ENCODE measurements at places on chromosomes 11 and 22.

DNA sequence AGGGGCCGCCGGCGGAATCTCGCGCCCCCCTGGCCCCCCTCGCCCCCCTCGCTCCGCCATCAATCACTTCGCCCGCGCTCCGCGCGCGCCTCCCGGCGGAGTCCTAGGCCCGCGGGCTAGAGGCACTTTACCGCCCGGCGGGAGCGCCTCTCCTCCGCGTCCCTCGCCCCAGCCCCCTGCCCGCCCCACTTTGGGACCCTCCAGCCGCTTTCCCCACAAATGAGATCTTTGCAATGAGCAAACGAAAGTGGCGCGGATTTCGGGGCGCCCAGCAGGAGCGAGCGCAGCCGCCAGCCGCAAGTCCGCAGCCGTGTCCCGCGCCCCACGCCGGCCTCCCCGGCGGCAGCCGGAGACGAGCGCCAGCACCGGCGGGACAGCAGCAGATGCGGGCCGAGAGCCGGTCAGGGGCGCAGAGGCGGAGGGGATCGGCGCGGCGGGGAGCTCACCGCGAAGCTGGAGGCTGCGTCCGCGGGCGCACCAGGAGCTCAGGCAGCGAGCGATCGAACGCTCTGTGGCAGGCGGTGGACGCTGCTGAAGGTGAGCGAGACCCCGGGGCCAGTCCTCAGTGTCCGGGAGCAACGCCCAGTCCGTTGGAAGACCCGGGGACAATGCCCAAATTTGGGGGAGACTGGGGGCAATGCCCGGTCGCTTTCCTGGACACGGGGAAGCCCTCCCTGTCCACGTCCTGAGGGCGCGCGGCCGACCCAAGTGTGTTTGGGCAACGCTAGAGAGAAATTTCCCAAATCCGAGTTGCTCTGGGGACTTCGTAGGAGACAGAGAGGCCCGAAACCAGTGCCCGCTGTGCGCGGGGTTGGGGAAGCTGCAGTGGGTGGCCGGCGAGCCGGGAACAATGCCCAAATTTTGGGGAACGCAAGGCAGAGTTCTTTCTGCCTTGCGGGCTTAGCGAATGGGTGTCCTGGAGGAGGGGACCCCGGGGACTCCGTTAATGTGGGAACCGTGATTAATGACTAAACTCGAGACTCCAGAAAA, 1.5 kb upstream of the IGF2 start:
- DNase-seq: no peak

GRCh38 chr22:22748297-22748743, 103.9 kb downstream of the GGTLC2 start:
- peak; percentile 59 for DNase-seq

DNA sequence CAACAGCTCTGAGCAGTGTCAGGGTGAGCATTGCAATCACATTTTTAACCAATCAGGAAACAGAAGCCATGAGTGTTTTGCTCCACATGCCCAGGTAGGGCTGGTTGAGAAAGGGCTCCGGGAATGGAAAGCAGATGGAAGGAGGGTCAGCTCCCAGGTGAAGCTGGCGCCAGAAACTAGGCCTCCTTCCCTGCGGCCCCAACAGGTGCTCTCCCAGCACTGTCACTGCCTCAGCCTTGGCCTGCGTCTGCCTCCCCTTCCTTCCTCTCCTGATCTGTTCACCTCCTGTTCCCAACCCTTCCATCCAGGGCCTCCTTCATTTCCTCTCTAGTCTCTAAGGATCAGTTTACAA, 4.6 kb upstream of the VSIG10L2 start:
- DNase-seq: no peak

DNA sequence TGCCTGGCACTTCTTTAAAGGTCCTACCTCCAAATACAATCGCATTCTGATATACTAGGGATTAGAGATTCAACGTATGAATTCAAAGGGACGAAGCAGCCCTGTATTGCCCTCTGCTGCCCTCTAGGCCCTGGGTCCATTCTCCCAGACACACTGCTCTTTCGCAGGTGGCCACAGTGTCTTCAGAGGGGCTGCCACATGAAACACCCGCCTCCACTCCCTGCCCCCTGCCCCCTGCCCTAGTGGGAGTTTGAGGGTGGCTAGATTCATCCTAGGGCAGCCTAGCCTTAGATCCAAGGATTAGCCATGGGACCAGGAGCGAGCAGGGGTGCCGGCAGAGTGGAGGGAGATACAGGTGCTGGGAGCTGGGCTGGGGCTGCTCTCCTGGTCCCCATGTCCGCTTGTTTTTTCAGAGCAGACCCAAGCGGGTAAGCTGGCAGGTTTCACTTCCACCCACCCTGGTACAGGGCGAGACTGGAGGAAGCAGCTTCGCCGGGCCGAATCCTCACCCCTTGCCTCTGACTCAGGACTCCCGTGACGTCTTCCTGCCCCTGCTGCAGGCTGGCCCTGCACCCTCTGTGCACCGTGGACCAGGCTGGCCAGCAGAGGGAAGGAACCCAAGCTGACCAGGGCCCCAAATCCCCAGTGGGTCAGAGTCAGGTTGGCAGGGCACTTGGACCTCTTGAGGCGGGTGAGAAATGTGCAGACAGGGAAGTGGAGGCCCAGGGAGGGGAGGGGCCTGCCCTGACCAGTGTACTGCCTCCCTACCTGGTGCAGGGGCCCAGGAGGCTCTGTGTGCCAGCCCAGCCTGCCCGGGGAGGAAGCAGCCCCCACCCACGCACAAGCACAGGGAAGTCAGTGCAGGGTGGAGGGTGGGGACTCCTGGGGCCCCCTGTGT, 28.4 kb upstream of the HMOX1 start:
- peak; percentile 78 for DNase-seq

DNA sequence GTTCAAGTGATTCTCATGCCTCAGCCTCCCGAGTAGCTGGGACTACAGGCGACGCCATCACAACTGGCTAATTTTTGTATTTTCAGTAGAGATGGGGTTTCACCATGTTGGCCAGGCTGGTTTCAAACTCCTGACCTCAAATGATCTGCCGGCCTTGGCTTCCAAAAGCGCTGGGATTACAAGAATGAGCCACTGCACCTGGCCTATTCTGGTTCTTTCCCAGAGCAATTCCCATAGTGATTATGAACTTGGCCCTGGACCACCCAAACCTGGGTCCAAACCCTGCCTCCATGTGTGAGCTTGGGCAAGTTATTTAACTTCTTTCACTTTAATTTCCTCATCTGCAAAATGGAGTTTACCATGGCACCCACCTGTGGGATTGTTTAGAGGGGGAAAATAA, 61.5 kb upstream of the HEPHL1 start:
- no peak for DNase-seq

- peak; percentile 76 for DNase-seq
These were observed 2.8 kb upstream of the CABP7 start for GRCh38 chr22:29716814-29717545.

DNA sequence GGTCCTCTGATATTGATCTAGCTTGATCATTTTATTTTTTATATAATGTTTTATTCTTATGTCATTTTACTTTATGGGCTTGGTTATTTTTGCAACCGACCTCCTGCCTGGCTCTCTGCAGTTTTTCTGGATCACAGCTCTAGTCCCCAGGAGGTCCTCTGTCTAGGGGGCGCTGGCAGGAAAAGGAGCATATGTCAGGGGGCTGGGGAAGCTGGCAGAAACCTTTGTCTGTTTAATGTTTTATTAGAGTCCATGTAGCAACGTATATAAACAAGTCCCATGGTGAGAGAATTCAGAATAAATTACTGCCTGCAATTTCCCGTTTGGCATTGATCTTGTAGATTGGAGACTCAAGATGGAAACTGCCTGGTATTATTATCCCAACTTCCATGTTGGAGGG, 133.5 kb upstream of the ZBED5 start:
- no peak for DNase-seq

- DNase-seq: no peak
These were observed 16.0 kb downstream of the STK33 start for GRCh38 chr11:8577791-8578581.

DNA sequence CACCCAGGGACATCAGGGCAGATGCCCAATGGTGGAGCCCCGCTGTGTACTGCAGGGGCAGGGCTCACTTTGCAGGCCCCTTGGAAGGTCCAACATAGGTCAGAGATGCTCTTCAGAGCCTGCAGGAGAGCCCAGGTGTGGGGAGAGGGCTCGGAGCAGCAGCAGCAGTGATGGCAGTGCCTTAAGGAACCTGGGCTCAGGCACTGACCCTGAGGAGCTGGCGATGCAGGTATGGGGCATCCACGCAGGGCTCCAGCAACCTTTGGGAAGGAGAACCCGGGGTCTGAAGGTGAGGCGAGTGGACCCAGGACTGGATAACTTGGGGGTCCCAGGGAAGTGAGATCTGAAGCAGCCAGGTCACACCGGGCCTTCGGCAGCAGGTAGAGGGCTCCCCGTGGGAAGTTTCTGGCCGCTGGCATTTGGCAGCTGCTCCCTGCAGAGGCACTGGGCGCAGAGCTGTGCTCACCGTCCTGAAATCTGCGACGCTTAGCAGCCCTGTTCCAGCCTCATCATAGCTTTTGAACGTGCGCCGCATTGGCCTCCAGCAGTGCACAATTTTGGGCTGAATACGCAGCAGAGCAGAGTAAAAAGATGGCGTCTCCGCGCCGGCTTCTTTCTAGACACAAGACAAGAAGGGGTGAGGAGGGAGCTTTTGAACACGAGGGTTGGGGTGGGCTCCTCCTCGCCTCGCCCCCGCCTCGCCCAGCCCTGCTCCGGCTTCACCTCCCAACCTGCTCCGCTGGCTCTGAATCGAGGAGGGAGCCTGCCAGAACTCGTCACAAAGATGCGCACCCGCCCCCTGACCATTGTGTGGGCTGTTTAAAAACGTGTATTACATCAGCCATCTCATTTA, 118.8 kb downstream of the MPPED1 start:
- DNase-seq: no peak

GRCh38 chr22:49446759-49447710, 380.6 kb downstream of the BRD1 start:
- no peak for DNase-seq

- DNase-seq: peak; percentile 69
These were observed 638 bp upstream of the TENM4 start for GRCh38 chr11:79441461-79441875.

DNA sequence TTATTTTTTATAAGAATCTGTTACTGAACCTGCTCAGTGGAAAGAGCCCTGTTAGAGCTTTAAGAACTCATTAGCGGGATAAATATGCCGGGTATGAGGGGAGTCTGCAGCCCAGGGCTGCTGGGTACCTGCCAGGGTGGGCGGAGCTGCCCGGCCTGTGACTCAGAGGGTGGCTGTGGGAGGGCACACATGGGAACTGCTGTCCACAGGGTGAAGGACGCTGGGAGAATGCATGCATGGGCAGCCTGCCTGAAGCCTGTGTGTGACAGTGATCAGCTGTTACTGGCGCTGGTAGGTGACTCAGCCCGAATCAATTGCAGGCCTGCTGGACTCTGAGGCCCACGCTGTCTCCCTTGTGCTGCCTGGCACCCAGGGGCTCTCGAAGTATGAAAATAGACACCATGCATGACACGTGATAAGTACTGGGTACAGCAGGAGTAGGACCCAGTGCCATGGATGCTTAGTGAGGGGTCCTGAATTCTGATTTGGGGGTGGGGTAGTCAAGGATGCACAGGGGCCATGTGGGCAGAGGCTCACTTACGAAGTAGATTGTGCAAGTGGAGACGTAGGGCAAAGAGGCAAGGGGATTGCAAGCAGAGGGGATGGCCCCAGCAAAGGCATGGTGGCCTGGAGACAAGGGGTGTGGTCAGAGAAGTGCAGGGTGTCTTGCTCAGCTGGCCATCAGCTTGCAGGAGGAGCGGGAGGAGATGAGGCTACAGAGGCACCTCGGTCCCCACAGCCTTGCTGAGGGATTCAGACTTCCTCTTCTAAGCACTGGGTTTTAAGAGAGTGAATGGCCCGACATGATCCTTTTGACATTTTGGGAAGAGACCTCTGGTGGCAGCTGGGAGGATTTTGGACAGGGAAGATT, 36.5 kb downstream of the GRIK4 start:
- peak; percentile 38 for DNase-seq

DNA sequence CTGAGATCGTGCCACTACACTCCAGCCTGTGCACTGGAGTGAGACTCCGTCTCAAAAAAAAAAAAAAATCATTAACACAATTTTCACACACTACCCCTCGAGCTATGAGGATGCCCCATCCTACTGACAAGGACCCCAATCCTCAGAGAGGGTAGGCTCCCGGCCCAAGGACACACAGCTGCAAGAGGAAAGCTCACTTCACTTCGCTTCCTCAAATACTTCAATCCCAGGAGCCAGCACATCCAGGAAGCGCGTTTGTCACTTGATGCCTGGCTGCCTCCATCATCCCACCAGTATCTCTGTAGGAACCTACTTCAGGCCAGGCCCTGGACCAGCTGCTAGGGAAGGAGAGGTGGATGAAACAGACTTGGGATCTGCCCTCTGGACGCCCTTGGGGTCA, 144.0 kb downstream of the CRYBB2 start:
- DNase-seq: no peak

DNA sequence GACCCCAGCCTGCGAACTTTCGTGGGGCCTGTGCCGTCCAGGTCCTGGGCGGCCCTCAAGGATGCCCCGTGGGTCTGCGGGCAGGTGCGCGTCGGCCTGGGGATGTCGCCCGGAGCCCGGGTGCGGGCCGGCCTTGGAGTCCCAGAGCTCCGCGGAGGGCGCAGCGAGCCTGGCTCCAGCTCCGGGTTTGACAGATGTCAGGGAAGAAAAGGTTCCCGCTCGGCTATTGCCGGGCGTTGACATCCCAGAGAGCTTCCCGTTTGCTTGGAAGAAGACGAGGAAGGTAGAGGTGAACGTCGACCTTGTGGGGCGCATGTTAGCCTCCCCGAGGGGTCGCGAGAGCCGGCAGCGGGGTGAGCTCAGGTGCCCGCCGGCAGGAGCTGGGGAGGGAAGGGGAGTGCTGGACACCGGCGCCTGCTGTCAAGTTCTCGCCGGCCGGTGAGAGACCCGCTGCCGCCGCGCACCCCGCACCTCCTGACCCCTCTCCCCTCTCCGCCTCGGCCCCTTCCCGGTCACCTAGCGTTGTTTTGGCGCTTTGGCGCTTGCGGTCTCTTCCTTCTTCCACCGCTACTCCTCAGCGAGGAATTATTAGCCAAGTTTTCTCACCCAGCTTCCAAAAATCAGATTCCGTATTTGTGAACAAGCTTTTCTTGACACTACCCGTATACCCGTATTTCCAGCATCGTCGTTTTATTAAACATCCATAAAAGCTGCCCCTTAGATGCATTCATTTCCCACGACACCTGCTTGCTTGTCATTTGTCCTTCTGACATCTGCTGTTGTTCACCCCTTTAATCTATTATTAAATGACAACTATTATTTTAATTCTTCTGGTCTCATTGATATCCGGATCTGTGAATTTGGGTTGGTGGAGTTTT, 1.3 kb downstream of the BMAL1 start:
- peak; percentile 17 for DNase-seq

DNA sequence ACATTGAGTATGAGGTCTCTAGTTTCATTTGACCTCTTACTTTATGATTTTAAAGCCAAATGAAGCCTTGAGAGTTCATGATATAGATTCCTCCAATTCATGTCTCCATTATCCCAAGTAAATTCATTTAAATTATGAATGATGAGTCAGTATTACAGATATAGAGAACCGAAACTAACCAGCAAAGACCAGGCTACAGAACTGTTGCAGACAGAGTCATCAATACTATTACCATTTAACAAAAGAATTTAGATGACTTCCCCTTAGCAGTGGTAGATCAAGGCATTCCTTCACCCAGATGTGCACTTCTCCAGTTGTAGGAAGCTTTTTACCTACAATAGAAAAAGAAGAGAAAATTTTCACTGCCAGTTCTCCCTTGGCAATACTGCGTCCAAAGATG, 11.8 kb upstream of the CCDC89 start:
- DNase-seq: no peak
